ENCODE measurements at places on chromosomes 4 and X.

- H3K4me3 ChIP-seq = no peak overlapping the region
- H3K4me1 ChIP-seq = no peaks in the 10 kb centered on the region
- H3K27ac ChIP-seq = no peak overlapping the region
- no peaks in the 10 kb centered on the region for H3K36me3 ChIP-seq
These were observed 76.2 kb downstream of the PRRG1 start for GRCh38 chrX:37425370-37425769.

DNA sequence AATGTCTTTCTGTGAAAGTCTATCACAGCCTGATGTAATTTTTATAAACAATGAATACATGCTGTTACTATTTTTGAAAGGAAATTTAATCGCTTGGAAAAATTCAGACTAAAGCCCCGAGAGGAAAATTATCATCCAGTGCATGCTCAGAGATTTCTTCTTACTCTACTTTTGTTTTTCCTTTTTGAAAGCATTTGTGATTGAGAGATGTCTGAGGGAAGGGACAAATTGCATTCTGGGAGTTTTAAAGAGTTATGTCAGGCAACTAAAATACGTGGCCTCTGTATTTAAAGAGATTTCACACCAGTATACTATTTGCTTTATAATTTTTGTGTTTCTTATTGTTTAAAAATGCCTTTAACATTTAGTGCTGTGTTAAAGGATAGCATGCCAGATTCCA is 1.4 kb upstream of the ZFX start:
- no peak for DNase-seq
- H3K27ac ChIP-seq = peak overlapping the region; percentile 94
- H3K36me3 ChIP-seq = no peaks in the 10 kb centered on the region
- peak overlapping the region; percentile 88 for H3K4me3 ChIP-seq

DNA sequence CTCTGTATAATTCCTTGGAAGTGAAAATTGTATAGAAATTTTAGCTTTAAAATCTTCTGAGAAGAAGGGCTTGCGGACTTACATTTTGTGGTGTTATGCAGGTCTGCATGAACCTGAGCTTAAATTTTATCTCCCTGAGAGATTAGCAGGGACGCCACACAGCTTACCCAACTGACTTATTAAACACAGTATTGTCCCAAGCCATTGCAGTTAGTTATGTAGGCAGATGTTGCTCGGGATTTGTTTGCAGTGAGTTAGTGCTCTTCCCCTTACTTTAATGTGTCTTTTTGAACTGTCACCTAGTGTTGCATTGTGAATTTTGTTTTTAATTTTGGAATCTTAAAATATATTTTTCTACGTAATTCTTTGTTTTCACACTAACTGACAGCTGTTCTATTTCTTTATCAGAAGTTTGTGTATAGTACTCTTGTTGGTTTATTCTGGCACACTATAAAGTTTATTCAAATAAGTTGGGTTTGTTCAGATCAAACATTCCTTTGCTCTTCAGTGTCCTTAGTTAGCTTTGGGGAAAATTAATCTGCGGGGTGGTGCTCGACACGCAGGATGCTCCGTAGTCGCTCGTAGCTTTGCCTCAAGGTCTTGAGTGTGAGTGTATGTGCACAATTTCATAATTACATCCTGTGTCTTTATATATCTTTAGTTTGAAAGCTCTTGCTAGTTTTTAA is 145.4 kb downstream of the STIM2 start:
- no peaks in the 10 kb centered on the region for H3K27me3 ChIP-seq
- H3K27ac ChIP-seq = peak overlapping the region; percentile 23
- H3K36me3 ChIP-seq = no peaks in the 10 kb centered on the region
- DNase-seq = no peak

DNA sequence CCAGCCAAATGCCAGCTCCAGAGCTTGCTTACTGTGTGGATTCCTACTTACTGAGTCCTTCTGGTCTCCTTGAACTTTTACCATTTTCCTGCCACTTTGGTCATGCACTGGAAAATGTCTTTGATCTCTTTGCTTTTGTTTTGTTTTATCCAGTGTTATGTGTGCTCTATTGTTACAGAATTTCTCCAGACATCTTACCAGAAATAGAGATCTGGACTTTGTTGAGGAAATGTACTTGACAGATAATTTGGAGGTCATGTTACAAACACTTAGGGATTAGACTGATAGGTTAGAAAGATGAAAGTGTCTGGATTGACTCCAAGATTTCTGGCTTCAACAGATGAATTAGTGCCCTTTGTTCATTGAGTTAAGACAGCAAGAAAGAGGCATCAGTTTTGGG is 5.7 kb upstream of the ZNF330 start:
- no peaks in the 10 kb centered on the region for H3K36me3 ChIP-seq
- no peaks in the 10 kb centered on the region for H3K27me3 ChIP-seq
- no peak overlapping the region for H3K27ac ChIP-seq
- H3K4me1 ChIP-seq = no peaks in the 10 kb centered on the region
- DNase-seq = no peak
- no peak overlapping the region for H3K4me3 ChIP-seq

- no peak for DNase-seq
- H3K27ac ChIP-seq = no peak overlapping the region
- H3K4me1 ChIP-seq = no peaks in the 10 kb centered on the region
- no peaks in the 10 kb centered on the region for H3K27me3 ChIP-seq
- H3K4me3 ChIP-seq = no peak overlapping the region
These were observed 26.0 kb downstream of the SMIM43 start for GRCh38 chr4:121738780-121739535.

GRCh38 chr4:106629268-106629625 is 260.7 kb upstream of the GIMD1 start:
- H3K4me1 ChIP-seq = no peaks in the 10 kb centered on the region
- DNase-seq = no peak
- no peak overlapping the region for H3K27ac ChIP-seq

- H3K27me3 ChIP-seq = no peaks in the 10 kb centered on the region
- no peak for DNase-seq
- no peak overlapping the region for H3K4me3 ChIP-seq
- H3K27ac ChIP-seq = no peak overlapping the region
- no peaks in the 10 kb centered on the region for H3K36me3 ChIP-seq
These were observed 592.2 kb downstream of the SMARCA1 start for GRCh38 chrX:128931071-128931470.

- no peak overlapping the region for H3K4me3 ChIP-seq
- DNase-seq = no peak
- H3K27ac ChIP-seq = no peak overlapping the region
These were observed 101.2 kb downstream of the BCOR start for GRCh38 chrX:39996536-39996935.

DNA sequence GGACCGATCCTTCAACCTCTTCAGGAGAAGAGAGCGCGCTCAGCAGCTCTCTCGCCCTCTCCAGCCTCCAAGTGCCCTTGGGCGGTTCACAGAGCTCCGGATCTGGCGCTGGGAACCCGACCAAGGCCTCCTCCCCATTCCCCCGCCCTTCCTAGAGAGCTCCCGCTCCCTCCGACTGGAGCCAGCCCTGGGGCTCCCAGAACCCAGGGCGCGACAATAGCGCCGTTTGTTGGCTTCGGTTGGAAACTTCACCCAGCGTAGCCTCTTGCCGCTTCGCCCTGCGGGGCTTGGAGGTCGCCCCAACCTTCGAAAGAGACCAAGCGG is 3.1 kb upstream of the SOX3 start:
- no peaks in the 10 kb centered on the region for H3K36me3 ChIP-seq
- H3K4me3 ChIP-seq = no peak overlapping the region
- H3K27ac ChIP-seq = no peak overlapping the region
- no peaks in the 10 kb centered on the region for H3K4me1 ChIP-seq

DNA sequence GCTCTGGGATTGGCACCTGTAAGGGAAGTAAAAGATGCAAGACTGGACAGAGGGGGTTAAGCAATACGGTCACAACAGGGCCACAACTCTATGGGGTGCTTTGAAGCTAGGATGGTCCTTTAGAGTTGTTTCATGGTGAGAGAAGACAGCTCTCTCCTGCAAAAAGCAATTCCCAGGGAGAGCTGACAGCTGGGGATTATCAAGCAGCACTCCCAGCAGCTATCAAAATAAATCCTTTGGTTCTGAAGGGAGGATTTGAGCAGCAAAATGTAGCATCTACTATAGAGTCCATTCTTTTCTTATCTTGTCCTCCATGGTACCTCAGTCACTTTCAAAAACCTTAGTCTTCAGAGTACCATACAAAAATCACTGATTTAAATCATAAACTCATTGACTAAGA is 35.1 kb upstream of the AP1AR start:
- no peak overlapping the region for H3K4me3 ChIP-seq
- no peak overlapping the region for H3K27ac ChIP-seq
- H3K36me3 ChIP-seq = no peaks in the 10 kb centered on the region
- H3K4me1 ChIP-seq = no peaks in the 10 kb centered on the region

- H3K4me3 ChIP-seq = no peak overlapping the region
- H3K27ac ChIP-seq = no peak overlapping the region
- no peaks in the 10 kb centered on the region for H3K27me3 ChIP-seq
- no peaks in the 10 kb centered on the region for H3K36me3 ChIP-seq
- no peak for DNase-seq
- H3K4me1 ChIP-seq = peaks cover 7% of the 10 kb centered on the region
These were observed 108.3 kb downstream of the DCTD start for GRCh38 chr4:182808673-182809416.

DNA sequence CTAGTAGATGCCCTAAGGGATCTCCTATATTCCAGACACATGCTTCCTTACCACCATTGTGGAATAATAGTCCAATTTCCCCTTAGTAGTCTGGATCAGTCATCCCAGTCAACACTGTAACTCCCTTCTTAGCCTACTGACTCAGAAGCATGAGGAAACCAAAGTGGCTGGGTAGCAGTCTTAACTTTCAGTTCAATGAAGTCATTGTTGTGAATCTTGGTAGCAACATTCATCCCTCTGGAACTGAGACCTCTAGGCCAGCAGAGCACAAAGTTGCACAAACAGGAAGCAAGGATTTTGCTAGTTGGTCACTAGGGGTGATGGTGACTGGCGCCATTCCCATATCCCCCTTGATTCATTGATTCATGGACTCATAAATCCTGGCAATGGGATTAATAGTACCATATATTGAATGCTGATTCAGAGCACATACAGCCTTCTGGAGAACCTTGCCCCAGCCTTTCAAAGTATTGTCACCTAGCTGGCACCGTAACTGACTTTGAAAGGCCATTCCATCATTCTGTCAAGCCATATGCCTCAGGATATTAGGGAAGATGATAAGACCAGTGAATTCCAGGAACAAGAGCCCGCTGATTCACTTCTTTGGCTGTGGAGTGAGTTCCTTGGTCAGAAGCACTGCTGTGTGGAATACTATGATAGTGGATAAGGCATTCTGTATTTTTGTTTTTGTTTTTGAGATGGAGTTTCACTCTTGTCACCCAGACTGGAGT is 19.7 kb upstream of the GPAT3 start:
- DNase-seq = no peak
- no peaks in the 10 kb centered on the region for H3K27me3 ChIP-seq
- no peak overlapping the region for H3K27ac ChIP-seq
- no peak overlapping the region for H3K4me3 ChIP-seq

- no peak overlapping the region for H3K4me3 ChIP-seq
- H3K27me3 ChIP-seq = no peaks in the 10 kb centered on the region
- H3K4me1 ChIP-seq = no peaks in the 10 kb centered on the region
- no peak overlapping the region for H3K27ac ChIP-seq
- H3K36me3 ChIP-seq = no peaks in the 10 kb centered on the region
- no peak for DNase-seq
These were observed 335.5 kb downstream of the ZNF674 start for GRCh38 chrX:46209768-46210167.

GRCh38 chr4:17448689-17449088 is 63.2 kb downstream of the QDPR start:
- no peak overlapping the region for H3K27ac ChIP-seq
- no peaks in the 10 kb centered on the region for H3K27me3 ChIP-seq
- H3K4me3 ChIP-seq = no peak overlapping the region
- no peak for DNase-seq

DNA sequence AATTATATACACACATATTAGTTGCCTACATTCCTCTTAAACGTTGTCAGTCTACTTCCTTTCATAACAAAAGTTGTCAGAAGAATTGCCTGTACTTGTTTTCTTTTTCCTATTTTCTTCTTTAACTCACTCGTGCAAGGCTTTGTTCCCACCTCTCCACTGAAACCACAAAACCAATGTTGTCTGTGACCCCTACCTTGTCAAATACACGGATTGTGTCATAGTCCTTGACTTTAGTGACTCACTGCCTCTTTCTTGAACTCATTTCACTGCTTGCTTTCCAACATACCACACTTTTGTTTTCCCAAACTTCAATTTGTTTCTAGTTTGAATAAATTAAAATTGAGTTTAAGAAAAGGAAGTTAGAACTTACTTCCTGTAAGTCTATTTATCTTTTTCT is 283.9 kb upstream of the AGA start:
- no peak overlapping the region for H3K4me3 ChIP-seq
- H3K36me3 ChIP-seq = no peaks in the 10 kb centered on the region
- no peaks in the 10 kb centered on the region for H3K4me1 ChIP-seq
- no peak for DNase-seq

DNA sequence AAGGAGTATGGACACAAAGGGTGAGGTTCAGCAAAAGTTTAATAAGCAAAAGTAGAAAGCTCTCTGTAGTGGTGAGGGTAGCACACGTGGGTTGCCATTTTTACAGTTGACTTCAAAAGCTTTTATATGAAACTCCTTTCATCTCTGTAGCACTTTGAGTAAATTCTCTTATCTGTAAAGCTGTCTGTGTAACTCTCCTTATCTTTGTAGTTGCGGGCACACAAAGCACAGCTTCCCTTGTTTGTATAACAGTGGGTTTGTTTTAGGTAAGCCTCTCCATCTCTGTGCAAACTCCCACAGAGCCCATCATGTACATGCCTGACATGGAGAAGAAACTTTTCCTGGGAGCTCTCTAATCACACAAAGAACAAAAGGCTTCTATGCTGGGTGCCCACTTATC is 325.9 kb upstream of the PABPC5 start:
- no peak overlapping the region for H3K27ac ChIP-seq
- H3K4me1 ChIP-seq = no peaks in the 10 kb centered on the region
- no peak for DNase-seq
- no peaks in the 10 kb centered on the region for H3K36me3 ChIP-seq
- H3K27me3 ChIP-seq = no peaks in the 10 kb centered on the region
- no peak overlapping the region for H3K4me3 ChIP-seq

GRCh38 chr4:154064244-154064643 is 275.4 kb upstream of the SFRP2 start:
- H3K4me3 ChIP-seq = no peak overlapping the region
- no peaks in the 10 kb centered on the region for H3K4me1 ChIP-seq
- DNase-seq = no peak
- H3K36me3 ChIP-seq = no peaks in the 10 kb centered on the region
- H3K27me3 ChIP-seq = no peaks in the 10 kb centered on the region

DNA sequence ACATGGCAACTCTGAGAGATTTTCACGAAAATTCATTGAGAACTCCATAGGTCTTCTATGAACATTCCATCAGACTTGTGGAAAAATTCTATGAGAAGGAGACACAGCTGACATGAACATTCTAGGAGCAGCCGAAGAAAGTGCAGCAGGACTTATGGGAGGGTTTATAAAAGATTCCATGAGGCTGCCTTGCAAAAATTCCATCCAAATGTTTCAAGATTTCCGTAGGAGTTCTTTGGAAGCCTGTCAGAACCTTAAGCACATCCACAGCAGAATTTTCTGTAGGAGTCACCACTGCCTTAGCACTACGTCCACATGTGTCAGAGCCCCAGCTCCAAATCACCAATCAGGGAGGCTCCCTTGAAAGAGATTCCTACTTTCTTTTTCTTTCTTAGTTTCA is 67.0 kb upstream of the MSX1 start:
- H3K27ac ChIP-seq = no peak overlapping the region
- no peaks in the 10 kb centered on the region for H3K27me3 ChIP-seq
